T-helper 17 cell (primary cell): ENCODE measurements at places on chromosomes 5 and 9.

DNA sequence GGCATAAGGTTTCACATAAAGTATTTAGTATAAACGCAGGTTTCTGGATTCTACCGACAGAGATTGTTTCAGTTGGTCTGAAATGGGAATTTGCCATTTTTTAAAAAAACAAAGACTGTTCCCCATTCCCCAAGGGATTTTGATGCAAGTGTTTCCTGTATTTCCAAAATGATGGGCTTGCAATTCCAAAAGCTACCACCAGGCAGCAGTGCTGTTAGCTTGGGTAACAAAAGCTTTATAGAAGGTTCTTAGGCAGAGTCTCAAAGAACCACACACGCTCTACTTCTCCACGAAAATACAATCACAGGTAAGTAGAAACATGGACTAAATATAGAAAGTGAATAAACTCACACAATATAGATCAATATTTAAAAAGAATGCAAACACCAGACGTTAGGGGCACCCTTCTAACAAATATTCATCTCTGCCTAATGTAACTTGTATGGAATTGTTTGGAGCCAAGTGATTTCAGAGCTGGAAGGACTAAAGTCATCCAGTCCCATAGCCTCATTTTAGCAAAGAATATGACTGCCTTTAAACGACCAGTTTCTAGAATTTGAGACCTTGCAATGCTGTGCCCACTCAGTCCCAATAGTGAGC is 154.3 kb downstream of the SPOCK1 start:
- DNase-seq, result no peak

GRCh38 chr9:129493002-129493705 is 127.7 kb downstream of the C9orf50 start:
- DNase-seq, result no peak

DNA sequence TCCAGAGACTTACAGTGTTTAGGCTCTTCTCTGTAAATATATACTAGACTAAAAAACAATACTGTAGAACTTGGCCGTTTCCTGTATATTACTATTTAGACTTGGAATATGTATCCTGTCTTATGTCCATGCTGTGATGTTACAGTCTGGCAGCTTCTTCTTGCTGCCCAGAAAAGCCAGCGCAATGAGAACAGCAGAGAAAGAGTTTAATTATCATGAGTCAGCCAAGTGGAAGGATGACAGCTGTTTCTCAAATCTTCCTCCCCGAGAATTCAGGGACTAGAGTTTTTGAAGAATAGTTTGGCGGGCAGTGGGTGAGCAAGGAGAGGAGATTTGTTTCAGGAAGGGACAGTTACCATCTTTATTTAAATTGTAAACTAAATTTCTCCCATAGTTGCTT is 37.5 kb downstream of the NAA35 start:
- no peak for DNase-seq

GRCh38 chr5:82522897-82523296 is 244.7 kb upstream of the RPS23 start:
- no peak for DNase-seq

- DNase-seq, result no peak
Observed at GRCh38 chr5:54758038-54758437, 227.4 kb downstream of the ESM1 start.
